Inflammatory macrophage treated with lipopolysaccharide for 4 hours (primary cell): ENCODE measurements at places on chromosomes 11 and 22.

- no peak for DNase-seq
Measured at GRCh38 chr11:60700689-60701468, 1.5 kb downstream of the MS4A8 start.

DNA sequence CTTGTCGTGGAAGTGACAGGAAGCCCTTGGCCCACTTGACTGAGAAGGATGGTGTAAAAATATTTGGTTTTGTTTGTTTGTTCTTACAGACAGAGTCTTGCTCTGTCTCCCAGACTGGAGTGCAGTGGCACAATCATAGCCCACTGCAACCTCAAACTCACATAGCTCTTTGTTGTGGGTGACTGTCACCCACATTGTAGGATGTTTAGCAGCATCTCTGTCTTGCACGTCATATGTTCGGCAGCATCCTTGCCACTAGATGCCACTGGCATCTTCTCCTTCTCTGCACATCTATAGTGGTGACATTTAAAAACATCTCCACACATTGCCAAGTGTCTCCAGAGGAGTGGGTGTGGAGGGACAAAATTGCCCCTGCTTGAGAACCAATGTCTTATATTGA, 56.8 kb downstream of the PRR5L start:
- DNase-seq = no peak

DNA sequence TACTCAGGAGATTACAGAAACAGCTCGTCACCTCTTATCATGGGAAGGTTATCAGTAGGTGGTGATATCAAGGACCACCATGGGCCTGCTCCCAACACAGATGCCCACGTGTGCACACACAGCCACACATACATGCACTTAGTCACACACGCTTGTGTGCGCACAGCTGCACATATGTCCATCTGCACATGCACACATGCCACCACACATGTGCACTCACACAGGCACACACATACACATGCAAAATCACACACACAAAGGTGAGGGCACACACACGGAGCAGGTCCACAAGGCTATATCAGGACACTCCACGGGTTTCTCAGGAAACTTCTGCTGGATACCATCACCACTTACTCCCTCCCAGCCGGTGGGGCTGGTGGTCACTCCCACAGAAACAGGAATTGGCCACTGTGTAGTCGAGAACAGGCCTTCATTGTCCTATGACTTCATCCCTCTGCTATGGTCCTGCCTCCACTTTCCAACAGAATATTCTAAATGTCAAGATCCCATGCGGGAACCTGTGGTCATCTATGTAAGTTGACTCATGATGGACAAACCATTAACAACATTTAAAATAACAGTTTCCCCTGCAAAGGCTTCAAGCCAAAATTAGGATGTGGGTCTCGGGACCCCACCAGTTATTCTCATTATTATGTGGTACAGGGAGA, 2.2 kb downstream of the C11orf24 start:
- peak; percentile 31 for DNase-seq

DNA sequence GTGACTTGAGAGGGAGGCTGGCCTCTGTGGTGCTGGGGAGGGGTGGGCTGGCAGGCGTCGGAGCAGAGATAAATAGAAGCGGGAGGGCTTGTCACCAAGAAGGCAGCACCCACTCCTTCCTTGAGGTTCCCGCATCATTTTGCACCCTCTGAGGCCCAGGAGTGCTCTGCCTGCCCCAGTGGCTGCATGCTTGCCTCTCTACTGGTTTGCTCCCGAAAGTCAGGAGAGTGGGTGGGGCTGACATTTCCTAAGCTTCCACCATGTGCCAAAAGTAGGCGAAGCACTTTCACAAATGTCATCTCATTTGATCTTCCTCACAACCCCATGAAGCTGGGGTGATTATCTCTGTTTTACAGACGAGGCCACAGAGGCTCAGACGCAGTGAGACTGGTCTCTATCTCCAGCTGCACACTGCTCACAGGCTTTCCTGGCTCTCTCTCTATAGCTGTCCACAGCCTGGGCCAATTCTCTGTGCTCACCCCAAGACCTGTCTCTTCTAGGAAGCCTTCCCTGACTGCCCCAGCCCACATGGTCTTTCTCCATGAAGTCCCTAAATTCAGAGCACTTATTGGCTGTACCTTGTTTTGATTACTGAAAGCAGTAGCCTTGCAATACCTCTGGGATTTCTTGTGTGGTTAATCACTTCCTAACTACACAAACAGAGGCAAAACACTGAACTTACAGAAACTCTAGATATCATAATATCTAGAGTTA, 2.6 kb upstream of the UCP3 start:
- DNase-seq = peak; percentile 23
